ENCODE measurements at places on chromosomes 13 and 19.

DNA sequence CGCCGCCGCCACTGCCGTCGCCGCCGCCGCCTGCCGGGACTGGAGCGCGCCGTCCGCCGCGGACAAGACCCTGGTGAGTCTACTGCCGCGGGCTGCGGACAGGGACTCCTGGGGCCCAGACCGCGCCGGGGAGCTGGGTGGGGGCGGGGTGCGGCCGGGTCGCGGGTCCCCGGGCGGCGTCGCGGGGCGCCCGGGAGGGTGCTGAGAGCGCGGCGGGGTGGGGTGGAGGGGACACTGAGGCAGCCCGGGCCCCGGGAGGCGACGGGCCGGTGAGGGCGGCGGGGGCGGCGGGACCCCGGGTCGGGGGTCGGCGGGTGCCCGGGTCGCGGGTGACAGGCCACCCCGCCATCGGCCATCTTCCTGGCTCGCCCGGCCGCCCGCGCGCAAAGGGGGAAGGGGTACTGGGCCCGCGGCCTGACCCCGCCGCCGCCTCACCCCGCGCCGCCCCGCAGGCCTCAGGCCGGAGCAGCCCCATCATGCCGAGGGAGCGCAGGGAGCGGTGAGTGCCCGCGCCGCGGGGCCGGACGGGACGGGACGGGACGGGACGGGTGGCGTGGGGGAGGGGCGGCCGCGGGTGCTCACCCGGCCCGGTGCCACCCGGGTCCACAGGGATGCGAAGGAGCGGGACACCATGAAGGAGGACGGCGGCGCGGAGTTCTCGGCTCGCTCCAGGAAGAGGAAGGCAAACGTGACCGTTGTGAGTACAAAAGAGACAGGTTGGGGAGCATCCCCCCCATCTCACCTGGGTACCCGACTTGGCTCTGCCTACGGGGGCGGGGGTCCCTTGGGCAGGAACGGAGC, 489 bp downstream of the CCNE1 start:
- DNase-seq: no peak

DNA sequence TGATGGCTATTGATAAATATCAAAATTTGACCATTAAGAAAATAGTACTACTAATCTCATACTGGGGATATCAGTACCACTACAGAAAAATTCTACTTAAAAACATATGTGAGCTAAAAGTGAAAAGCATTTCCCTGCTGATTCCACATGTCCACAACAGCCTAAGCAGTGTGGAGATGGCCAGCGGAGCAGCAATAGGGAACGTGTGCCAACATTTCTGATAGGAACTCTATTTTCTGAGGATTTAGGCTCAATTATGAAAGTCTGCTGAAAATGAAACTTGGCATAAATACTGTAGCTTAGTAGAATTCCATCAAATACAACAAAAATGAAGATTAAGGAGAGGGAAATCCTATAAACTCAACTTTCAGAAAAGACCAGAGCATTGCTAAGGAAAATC, 311.6 kb downstream of the ENOX1 start:
- DNase-seq: no peak

- DNase-seq: no peak
Observed at GRCh38 chr13:77002590-77003190, 10.8 kb downstream of the CLN5 start.

GRCh38 chr13:40101708-40102359, 446.4 kb downstream of the COG6 start:
- DNase-seq: peak; percentile 90

- DNase-seq: peak; percentile 52
Observed at GRCh38 chr19:10718205-10719196, 622 bp downstream of the DNM2 start.

DNA sequence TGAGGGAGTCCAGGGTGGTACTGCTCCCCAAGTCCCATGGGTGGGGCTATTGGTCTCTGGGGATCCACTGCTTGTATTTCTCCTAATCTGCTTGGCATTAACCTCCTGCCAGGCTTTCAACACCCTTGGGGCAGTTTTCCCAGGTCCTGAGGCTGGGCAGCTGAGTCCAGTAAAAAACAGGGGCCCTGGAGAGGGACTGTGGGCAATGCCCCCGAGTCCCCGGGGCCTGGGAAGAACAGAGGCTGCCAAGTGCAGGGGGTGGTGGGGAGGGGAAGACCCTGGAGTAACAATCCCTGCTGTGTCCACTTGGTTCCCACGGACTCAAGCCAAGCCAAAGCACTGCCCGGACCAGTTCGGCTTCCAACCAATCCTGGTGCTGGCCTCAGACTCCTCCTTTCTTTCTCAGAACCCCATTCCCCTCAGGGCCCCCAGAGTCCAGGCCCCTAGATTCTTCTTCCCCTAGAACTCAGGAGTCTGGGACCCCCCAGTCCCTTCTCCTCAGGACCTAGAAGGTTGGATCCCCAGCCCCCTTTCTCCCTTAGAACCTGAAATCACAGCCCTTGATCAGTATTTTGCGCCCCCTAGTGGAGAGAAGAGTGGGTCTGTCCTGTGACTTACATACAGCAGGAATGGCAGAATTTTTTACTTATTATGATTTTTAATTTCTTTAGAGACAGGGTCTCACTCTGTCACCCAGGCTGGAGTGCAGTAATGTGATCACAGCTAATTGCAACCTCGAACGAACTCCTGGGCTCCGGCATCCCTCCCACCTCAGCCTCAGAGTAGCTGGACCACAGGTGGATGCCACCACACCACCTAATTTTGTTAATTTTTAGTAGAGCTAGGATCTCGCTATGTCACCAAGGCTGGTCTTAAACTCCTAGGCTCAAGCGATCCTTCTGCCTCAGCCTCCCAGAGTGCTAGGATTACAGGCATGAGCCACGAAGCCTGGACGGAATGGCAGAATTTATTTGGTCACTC, 3.7 kb upstream of the CLPTM1 start:
- DNase-seq: peak; percentile 78

DNA sequence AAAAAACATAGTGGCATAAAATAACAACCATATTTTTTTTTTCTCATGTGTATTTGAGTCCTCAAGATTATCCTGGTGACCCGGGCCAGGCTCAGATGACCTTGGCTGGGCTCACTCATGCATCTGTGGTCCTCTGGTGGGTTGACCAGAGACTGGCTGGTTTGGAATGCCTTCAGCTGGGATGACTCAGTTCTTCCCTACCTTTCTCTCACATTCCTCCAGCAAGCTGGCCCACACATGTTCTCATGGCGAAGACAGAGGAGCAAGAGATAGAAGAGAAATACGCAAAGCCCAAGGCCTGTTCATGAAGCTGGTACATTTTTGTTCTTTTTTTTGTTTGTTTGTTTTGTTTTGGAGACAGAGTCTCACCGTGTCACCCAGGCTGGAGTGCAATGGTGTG, 14.3 kb upstream of the ZNF541 start:
- no peak for DNase-seq

DNA sequence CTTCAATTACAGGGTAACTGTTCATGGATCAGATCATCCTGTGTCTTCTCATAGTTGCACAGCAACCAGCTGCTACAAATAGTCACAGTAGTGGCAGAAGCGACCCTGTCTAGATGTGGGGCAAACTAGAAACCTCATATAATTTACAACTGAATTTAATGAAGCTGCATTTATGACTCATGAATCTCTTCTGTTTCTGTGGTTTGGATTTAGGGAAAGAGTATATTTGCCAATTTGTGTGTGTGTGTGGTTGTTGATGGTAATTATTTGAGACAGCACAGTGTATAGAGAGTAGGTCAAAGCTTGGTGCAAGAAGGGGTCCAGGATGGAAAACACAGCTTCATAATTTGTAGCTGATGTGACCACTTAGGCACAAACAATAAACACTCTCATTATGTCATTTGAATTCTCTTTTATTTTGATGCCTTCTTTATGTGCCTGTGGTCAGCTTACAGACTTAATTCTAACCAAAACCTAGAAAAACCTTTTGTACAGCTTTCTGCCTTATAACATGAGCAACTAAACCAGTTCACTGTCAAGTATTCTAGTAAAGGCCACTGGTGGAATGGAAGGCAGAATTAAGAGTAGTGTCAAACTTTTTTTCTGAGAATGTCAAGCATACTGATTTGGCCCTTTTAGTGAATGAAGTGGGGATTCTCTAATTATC, 218.1 kb downstream of the TBC1D4 start:
- no peak for DNase-seq

GRCh38 chr19:28555317-28555716, 657.6 kb downstream of the UQCRFS1 start:
- no peak for DNase-seq

DNA sequence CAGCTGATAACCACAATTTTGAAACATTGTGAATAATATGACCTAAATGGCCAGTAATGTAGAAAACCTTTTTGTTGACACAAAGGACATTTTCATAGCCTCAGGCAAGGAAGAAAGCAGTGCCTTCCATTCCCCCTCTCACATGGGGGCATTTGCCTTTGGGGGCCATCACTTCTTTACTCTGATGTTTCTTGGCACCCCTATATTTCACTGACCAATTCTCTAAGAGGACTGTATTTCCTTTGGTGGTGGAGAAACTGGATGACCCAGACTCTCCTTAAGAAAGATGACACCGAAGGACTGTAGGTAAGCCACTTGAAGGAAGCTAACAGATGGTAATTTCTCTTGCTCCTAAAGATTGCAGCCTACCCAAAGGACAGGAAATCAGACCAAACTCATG, 254.6 kb downstream of the DCLK1 start:
- DNase-seq: no peak

GRCh38 chr13:32515246-32515645, 23.3 kb downstream of the N4BP2L2 start:
- DNase-seq: no peak

GRCh38 chr13:99356262-99357091, 49.3 kb upstream of the GPR183 start:
- DNase-seq: peak; percentile 89

DNA sequence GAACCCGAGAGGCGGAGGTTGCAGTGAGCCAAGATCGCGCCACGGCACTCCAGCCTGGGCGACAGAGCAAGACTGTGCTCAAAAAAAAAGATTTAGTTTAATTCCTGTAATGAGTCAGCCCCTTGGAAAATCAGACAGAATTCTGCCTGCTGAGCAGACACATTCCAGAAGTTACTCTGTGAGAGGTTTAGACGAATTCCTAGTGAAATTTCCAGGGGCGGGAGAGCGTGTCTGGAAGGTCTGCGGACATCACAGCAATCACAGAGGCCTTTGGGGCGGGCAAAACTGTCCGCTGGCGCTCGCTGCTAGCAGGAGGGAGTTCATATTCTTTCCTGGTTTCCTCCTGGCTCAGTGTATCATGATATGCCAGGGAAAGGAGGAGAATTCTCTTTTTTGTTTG, 17.5 kb downstream of the MISP start:
- no peak for DNase-seq

DNA sequence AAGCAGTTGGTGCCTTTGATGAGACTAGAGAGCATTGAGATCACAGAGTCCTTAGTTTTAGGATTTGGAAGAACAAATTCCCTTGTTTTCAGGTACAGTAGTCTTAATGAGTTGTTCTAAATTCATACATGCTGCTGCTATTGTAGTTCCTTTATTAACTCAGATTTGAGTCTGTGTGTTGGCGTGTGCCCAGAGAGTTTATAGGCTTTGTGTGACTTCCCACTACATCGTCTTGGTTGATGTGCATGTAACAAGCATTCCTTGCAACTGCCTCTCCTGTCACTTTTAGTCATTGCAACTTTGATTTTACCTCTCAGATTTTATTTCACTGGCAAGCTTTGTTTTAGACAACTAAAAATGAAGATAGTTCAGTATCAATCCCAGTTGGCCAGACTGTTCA, 135.5 kb downstream of the ZAR1L start:
- no peak for DNase-seq

GRCh38 chr13:49348751-49349150, 95.1 kb downstream of the CAB39L start:
- no peak for DNase-seq

- DNase-seq: no peak
Observed at GRCh38 chr13:114090476-114090875, 41.9 kb downstream of the RASA3 start.

DNA sequence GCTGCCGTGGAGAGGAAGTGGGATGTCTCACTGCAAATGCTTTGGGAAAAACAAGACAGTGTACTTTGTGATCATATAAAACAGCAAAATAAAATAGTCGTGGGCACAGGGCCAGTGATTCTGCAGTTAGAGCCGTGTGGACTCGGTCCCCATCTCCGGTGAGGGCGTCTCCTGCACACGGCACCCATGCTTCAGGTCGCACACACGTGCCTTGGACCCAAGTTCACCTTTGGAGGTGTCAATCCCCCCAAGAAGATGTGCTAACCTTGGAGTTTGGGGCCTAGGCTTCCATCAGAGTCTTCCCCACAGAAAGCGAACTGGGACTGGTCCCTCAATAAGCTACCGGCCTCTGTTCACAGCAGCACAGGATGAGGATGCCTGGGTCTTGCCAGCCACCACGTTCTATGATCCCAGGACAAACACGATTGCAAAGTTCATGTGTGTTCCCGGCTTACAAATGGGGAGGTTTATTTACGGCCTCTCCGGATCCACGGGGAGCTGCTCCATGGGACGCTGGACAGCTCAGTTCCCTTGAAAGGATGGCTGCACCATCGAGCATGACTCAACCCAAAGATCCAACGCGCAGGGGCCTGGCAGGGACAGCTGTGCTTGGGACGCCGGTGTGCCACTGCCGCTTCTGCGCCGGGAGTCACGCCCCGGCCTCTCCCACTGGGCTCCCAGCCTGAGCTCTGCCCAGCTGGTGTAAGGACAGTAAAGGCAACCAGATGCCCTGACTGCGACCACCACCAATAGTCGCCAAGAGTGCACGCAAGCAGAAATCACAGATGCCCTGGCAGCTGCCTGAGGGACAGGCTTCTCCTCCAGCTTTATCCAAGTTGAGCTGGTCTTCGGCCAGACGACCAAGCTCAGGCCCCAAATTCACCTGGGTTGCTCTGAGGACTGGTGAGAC, 8.6 kb downstream of the GAS6 start:
- DNase-seq: no peak

GRCh38 chr13:31227870-31228269, 28.1 kb downstream of the B3GLCT start:
- no peak for DNase-seq

DNA sequence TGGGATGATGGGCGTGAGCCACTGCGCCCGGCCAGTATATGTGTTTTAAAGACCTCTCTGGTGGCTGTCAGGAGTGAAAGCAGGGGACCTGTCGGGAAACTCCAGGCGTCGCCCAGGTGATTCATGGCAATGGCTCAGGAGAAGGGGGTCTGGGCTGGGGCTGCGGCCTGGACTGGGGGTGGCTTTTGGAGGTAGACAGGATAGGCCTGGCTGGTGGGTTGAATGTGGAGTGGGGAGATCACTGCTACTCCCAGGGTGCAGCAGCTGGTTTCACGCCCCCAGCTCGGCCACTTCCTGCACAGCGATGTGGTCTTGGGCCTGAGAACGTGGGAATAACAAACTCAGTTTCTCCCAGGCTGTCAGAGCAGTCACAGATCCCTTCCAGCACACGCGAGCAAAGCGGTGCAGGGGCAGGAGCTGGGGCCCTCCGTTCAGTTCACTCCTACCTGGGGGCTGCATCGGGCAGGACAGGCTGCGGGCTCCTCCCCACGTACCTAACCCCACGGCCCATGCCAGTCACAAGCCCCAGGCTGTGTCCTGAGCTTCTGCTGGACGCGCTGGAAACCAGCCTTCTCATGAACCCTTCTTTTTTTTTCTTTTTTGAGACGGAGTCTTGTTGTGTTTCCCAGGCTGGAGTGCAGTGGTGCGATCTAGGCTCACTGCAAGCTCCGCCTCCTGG, 18.9 kb downstream of the KDM4B start:
- no peak for DNase-seq

Data from activated CD4-positive, alpha-beta T cell treated with anti-CD3 and anti-CD28 coated beads, Interleukin-2, amount 50 U/mL, for 16 hours (primary cell).